ENCODE measurements at places on chromosomes 3 and 15.

DNA sequence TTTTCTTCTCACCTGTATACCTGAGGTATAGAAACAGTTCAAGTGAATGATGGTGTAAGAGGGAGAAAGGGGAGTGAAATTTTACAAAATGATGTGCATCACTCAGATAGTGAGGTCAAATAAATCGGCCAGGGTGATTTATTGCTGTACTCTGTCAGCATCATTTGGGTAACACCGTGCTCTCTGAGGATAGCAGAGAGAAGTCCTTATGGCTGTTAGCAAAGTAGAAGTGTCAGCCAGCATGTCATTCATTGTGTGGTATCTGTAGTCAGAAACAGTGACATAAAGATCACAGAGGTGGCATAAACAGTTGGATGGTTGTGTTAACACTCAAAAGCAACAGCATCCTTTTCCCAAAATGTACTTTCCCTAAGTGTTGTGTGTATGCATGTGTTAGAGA is 53.4 kb downstream of the PSMD6 start:
- DNase-seq, result no peak

GRCh38 chr3:42489937-42490227 is 12.6 kb upstream of the VIPR1 start:
- DNase-seq, result no peak

GRCh38 chr3:62968128-62968527 is 92.9 kb upstream of the CADPS start:
- no peak for DNase-seq

- peak; percentile 47 for DNase-seq
Observed at GRCh38 chr3:59425942-59426341, 376.1 kb upstream of the CFAP20DC start.

DNA sequence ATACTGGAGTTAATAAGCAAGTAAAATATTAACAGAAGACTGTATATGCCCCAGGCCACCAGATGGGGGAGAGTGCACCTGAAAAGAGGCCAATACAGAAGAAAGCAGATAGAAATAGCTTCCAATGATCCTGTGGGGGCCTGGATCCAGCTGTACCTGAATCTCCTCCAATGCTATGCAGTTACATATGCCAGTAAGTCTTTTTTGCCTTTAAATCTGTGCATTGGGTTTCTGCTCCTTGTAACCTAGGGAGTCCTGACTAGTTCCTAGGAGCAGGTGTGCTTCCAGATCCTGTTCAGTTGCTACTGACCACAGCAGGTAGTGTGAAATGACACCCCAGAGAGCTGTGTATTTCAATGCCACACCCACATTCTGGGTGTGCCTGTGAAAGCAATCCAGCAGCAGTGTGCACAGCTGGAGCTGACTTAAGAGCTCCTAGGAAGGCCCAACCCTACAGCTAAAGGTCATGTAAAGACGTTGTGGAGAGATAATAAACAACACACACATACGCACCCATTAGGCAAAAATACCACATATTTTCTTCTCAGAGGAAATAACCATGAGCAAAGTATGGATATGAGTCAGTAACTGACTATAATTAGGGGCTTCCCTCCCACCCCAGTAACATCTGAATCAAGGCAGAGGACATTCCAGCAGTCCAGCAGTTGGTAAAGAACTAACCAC is 62.2 kb upstream of the AKAP13 start:
- DNase-seq, result no peak

GRCh38 chr3:106881186-106881585 is 496.1 kb upstream of the CCDC54 start:
- DNase-seq, result no peak

GRCh38 chr3:143634991-143635390 is 213.3 kb downstream of the SLC9A9 start:
- DNase-seq, result no peak

GRCh38 chr15:31476236-31476810 is 149.7 kb downstream of the KLF13 start:
- no peak for DNase-seq

GRCh38 chr15:75073197-75073596 is 49.8 kb downstream of the PPCDC start:
- no peak for DNase-seq

- no peak for DNase-seq
Observed at GRCh38 chr3:148128136-148128535, 569.6 kb upstream of the AGTR1 start.

- no peak for DNase-seq
Observed at GRCh38 chr3:135141672-135142071, 346.6 kb downstream of the EPHB1 start.

DNA sequence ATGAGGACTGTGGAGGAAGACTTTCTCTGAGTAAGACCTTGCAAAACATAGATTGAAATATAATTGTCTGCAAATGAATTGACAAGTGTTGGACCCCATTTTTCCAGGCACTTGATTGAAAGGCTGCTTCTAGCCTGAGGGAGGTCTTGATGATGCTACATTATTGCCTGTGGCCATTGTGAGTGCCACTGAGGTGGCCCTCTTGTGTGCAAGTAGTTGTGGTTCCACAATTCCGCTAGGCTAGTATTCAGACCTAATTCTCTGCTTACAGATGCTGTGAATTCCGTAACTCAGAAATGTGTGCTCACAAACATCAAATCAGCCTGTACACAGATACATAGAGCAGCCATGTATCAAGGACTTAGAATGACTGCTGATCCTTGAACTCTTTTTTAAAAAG is 34.7 kb downstream of the FNDC3B start:
- no peak for DNase-seq

- DNase-seq, result no peak
Observed at GRCh38 chr3:94246171-94246570, 183.3 kb downstream of the NSUN3 start.

DNA sequence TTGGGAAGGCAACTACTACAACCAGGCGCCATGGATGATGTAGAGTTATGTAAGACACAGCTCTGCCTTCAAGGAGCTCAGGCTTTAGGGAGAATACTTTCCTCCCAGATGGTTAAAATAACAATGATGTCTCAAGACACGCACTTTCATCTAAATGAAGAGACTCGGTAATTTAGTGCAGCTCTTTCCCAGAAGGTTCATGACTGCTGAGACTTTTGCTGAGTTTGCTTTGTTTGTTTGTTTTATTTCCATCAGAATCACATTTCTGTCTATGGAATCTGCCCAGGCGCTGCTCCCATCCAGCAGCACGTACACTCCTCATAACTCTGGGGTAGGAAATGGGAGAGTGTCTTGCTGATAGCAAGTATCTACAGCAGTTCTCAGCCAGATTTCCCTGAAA is 33.9 kb upstream of the MEX3B start:
- DNase-seq, result no peak

DNA sequence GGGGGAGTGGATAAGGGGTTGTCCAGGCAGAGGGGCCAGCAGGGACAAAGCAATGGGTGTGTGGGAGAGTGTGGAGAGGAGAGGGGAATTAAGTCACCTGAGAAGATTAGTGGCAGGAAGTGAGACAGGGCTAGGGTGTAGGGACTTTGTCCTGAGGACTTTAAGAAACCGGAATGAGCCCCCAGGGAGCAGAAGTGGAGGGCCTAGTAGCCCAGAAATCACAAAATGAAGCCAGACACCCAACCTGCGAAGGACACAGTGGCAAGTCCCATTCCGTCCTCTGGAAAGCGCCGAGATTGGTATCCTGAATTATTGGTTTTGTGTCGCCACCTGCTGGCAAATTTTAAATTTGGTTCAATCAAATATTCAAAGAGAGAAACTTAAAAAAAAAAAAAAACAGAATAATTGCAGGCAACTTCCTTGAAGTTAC is 78.0 kb upstream of the SLC25A36 start:
- DNase-seq, result peak; percentile 48

GRCh38 chr3:141553055-141553454 is 66.2 kb downstream of the RASA2 start:
- DNase-seq, result peak; percentile 11

- no peak for DNase-seq
Observed at GRCh38 chr15:59259137-59259943, 52.7 kb downstream of the LDHAL6B start.

GRCh38 chr3:56879436-56880215 is 77.9 kb upstream of the ARHGEF3 start:
- no peak for DNase-seq

GRCh38 chr3:126613479-126614188 is 41.3 kb downstream of the TXNRD3 start:
- no peak for DNase-seq

DNA sequence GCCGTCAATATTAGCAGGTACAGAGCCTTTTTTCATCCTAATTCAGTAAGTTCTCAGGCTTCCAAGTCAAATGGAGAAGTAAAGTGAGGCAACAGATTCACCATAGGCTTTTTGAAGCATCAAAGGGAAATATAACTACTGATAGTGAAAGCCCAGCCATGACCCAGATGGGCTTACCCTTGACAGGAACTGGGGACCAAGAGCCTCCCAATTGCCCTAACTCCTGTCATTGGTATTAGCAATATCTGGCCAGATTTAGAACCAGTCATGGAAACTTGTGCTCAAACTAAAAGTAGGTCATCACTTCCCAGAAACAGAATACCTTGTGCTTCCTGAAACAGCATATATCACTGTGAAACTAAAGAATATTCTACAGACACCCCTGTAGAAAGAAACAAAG is 33.0 kb downstream of the NME9 start:
- no peak for DNase-seq

DNA sequence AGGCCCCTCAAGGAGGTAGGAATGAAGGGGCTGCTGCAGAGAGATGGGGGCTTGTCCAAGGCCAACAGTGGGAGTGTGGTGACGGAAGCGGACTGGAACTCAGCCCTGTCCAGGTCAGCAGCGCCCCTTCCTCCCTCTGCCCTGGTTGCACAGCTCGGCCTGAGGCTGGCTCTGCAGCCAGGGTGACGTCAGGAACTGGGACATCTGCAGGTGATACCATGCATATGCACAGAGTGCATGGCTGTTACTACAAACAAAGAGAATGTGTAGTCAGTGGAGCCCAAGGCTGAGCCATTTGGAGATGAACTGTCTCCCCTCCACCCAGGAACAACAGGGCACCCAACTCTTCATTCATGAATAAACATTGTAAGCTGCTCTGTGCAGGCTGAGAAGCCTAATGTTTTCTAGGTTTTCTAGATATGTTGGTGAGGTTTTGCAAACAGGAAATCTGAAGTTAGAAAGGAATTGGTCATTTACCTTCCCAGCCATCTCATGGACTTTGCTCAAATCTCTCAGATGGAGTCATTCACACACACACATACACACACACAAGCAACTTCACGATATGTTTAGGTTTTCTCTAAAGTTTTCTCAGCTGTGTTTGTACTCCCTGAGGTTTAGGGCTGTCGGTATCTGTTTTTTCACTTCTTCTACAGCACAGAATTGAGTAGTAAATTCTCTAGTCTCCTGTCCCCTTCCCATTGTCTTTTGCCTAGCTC is 117.2 kb downstream of the TLE3 start:
- no peak for DNase-seq

- DNase-seq, result no peak
Observed at GRCh38 chr3:29555590-29555989, 274.7 kb downstream of the RBMS3 start.

- DNase-seq, result no peak
Observed at GRCh38 chr3:152436707-152437590, 168.2 kb downstream of the MBNL1 start.

GRCh38 chr15:72700076-72700475 is 14.1 kb downstream of the BBS4 start:
- no peak for DNase-seq

GRCh38 chr3:12473511-12473910 is 10.8 kb upstream of the TSEN2 start:
- no peak for DNase-seq

GRCh38 chr3:1017870-1018269 is 75.0 kb upstream of the CNTN6 start:
- no peak for DNase-seq

GRCh38 chr15:36347272-36347858 is 232.1 kb upstream of the CDIN1 start:
- DNase-seq, result no peak

GRCh38 chr15:41957021-41957897 is 15.1 kb downstream of the EHD4 start:
- no peak for DNase-seq

- DNase-seq, result no peak
Observed at GRCh38 chr15:49627407-49627877, 6.6 kb downstream of the DTWD1 start.

DNA sequence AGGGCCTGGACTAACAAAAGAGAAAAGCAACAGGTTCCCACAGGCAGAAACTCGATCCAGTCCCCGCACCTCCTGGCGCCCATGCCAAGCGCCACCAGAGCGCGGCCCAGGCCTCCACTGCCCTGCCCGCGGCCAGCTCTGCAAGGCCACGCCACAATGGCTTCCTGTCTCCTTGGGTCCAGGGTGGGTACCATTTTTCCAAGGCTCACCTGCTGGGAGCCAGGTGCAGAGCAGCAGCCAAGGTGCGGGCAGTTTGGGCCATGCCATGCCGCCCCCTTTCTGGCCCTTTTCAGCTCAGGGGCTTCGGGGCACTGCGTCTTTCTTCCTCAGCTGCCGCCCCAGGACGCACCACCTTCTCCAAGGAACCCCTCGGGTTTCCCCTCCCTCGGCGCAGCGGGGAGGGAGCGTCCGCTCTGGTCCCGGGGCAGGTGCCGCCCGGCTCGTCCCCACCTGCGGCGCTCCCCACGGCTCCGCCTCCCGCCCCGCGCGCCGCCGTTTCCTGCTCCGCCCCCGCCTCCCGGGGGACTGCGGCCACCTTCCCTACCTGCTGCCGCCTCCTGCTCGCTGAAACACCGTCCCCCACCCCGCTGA is at the start of gene ILDR1:
ILDR1 (minus strand) TSS at position 437 of the 591 bp plus-strand sequence; CDS start at position 267, 170 bp downstream.
- DNase-seq, result no peak

- DNase-seq, result peak; percentile 22
Observed at GRCh38 chr3:170222647-170223541, 670 bp downstream of the PRKCI start.

GRCh38 chr3:36182024-36182423 is 198.3 kb upstream of the STAC start:
- DNase-seq, result no peak

GRCh38 chr3:108461661-108462111 is 48.7 kb downstream of the MYH15 start:
- DNase-seq, result no peak

GRCh38 chr3:62378311-62378789 is 5.0 kb upstream of the FEZF2 start:
- DNase-seq, result no peak

GRCh38 chr3:112904786-112905185 is 58.1 kb upstream of the CD200R1L start:
- DNase-seq, result no peak

GRCh38 chr15:69893863-69894262 is 203.9 kb downstream of the TLE3 start:
- no peak for DNase-seq

- peak; percentile 26 for DNase-seq
Observed at GRCh38 chr3:194472290-194472920, 14.4 kb downstream of the ATP13A3 start.

DNA sequence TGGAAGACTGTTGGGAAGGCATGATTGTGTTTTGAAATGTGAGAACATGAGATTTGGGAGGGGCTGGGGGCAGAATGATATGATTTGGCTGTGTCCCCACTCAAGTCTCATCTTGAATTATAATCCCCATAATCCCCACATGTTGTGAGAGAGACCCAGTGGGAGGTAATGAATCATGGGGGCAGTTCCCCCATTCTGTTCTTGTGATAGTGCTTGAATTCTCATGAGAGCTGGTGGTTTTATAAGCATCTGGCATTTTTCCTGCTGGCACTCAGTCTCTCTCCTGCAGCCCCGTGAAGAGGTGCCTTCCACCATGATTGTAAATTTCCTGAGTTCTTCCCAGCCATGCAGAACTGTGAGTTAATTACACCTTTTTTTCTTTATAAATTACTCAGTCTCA is 430.5 kb downstream of the OTOL1 start:
- no peak for DNase-seq

- DNase-seq, result no peak
Observed at GRCh38 chr15:99416191-99417188, 149.3 kb upstream of the MEF2A start.

- no peak for DNase-seq
Observed at GRCh38 chr3:185056908-185057307, 96.0 kb downstream of the C3orf70 start.

All from activated gamma-delta T cell treated with Interleukin-2 at 50 U/mL for 16 hours (primary cell).